Suprapubic skin (tissue), 4 donors: ENCODE measurements at places on chromosomes 6 and 20. TPM values are rescaled to one million over a fixed set of nuclear protein-coding genes. Genes with fewer than 3 reads are reported as not detected.
A peak's percentile ranks its signal among the peaks of the same experiment; 100 is the strongest.

GRCh38 chr6:20477485-20477884 is 56.8 kb upstream of the CDKAL1 start:
- H3K36me3 ChIP-seq, result peaks cover 4% of the 10 kb centered on the region
- no peak overlapping the region for H3K4me3 ChIP-seq
- no peaks in the 10 kb centered on the region for H3K4me1 ChIP-seq
- H3K27me3 ChIP-seq, result no peaks in the 10 kb centered on the region
- no peak overlapping the region for H3K27ac ChIP-seq

Gene TRIM31
- not detected for total RNA-seq

GRCh38 chr6:113855500-113856374 is 1.4 kb upstream of the MARCKS start:
- H3K4me1 ChIP-seq, result peaks cover 29% of the 10 kb centered on the region
- H3K36me3 ChIP-seq, result no peaks in the 10 kb centered on the region
- H3K4me3 ChIP-seq, result peak overlapping the region; percentile 75
- no peaks in the 10 kb centered on the region for H3K27me3 ChIP-seq
- no peak for DNase-seq
- peak overlapping the region; percentile 92 for H3K27ac ChIP-seq

DNA sequence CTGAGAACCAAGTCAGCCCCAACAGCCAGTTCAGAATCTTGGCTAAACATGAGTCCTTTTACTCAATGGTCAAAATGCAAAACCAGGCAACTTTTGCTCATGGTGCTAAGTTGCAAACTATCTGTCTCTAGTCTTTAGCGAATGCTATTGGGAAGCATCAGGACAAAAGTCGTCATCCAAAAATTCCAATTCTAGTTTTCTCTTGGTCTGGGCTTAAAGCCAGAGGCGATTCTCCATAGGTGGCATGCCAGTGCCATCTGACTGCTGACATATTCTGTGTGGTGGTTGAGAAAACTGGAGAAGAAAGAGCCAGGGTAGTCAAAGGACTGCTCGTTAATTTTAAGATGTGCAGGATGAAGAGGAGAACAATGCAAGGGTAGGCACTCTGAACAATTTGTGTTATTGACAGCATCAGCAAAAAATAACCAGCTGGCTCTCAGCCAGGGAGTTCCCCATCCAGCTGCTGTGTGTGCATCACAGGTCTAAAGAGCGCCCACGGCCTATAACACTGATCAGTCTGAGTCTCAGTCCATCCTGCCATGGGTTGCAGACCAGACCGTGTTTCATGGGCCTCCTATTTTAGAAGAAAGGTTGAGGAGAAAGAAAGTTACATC is 313.6 kb downstream of the ALDH8A1 start:
- no peak for DNase-seq
- H3K4me3 ChIP-seq, result no peak overlapping the region
- H3K4me1 ChIP-seq, result peaks cover 11% of the 10 kb centered on the region
- H3K36me3 ChIP-seq, result no peaks in the 10 kb centered on the region
- H3K27ac ChIP-seq, result no peak overlapping the region

DNA sequence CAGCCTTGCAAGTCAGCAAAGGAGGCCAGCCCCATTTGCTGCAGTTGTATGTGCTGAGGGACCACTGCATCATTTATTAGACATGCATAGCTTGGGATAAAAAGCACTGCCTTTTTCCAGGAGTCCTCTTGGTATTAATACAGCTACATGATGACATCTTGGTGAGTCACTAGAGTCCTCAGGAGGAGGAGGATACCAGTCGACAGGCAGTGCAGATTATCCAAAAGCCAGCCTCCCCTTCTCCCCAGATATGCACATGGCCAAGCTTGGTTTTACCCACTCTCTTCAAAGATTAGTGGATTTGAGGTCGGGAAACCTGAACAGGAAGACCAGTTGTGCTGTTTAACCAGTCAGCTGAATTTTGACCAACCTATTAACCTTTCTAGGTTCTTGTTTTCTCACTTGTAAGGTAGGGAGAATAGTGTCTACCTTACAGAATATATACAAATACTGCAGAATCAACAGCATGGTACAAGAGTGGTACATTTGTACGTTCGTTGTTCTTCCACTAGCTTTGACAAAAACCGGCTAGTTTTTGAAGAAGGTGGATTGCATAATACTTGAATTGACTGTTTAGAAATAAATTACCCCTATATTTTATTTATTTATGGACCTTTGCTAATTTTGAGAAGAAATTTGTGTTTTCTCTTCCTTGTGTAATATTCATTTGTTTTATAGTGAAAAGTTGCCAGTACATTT is 31.9 kb downstream of the VAPB start:
- no peak overlapping the region for H3K27ac ChIP-seq
- H3K4me3 ChIP-seq, result no peak overlapping the region
- no peaks in the 10 kb centered on the region for H3K27me3 ChIP-seq
- DNase-seq, result no peak
- peaks cover 32% of the 10 kb centered on the region for H3K36me3 ChIP-seq

DNA sequence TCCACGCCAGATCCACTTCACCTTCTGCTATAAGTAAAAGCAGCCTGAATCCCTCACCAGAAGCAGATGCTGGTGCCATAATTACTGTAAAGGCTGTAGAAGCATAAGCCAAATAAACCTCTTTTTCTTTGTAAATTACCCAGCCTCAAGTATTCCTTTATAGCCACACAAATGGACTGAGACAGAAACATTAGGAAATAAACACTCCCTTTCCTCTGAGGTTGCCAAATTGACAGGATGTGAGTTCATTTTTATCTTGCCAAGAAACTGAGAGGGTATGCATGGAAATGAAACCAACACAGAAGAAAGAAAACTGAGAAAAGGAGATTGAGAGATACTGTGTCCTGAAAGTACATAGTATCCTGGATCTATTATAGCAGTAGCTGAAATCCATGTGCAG is 481.2 kb downstream of the HAO1 start:
- H3K27ac ChIP-seq, result no peak overlapping the region
- H3K4me3 ChIP-seq, result no peak overlapping the region
- no peaks in the 10 kb centered on the region for H3K27me3 ChIP-seq
- no peaks in the 10 kb centered on the region for H3K4me1 ChIP-seq
- no peak for DNase-seq
- H3K36me3 ChIP-seq, result no peaks in the 10 kb centered on the region

Gene TRIM40
- not detected for total RNA-seq

DNA sequence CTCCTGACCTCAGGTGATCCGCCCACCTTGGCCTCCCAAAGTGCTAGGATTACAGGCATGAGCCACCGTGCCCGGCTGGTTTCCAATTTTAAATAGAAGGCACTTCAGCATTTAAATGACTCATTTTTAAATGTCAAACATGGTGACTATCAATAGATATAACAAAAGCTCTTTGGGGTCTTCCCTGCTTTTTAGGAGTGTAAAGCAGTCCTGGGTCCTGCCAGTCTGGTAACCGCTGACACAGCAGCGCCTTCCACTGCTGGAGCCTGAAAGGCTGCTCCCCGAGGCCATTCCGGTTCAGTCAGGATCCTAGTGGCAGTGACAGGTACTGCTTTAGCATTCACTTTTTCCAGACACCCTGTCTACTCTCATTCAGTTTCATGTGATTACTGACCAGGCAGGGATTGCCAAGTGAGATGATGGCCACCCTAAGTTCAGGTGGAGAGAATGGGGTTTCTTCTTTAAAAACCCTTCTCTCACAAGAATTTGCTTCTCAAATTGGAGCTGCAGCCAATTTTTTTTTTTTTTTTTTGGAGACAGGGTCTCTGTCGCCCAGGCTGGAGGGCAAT is 5.1 kb downstream of the DIDO1 start:
- no peak overlapping the region for H3K27ac ChIP-seq
- no peak overlapping the region for H3K4me3 ChIP-seq
- DNase-seq, result peak; percentile 80
- no peaks in the 10 kb centered on the region for H3K36me3 ChIP-seq
- peaks cover 87% of the 10 kb centered on the region for H3K4me1 ChIP-seq

- H3K36me3 ChIP-seq, result no peaks in the 10 kb centered on the region
- no peak overlapping the region for H3K4me3 ChIP-seq
- H3K4me1 ChIP-seq, result peaks cover 6% of the 10 kb centered on the region
Observed at GRCh38 chr6:147733686-147734085, 225.2 kb downstream of the SAMD5 start.

DNA sequence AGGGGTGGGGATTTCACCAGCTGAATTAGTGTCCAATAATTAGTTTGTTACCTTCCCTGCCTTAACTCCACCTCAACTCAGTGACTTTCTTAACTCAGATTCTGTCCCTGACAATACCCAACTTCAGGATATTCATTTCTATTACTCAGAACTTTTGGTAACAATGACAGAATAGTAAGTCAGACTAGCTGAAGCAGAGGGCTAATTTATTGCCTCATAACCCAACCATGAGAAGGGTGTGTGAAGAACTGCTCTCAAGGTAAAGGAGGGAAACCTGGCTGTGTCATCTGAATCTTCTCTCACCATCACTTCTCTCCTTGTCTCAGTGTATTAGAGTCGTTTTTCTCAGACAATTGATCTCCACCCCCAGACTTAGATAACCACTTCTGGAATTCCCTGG is 1.2 kb upstream of the PI3 start:
- H3K4me1 ChIP-seq, result no peaks in the 10 kb centered on the region
- no peaks in the 10 kb centered on the region for H3K36me3 ChIP-seq
- no peak for DNase-seq
- no peak overlapping the region for H3K27ac ChIP-seq
- H3K4me3 ChIP-seq, result no peak overlapping the region

Gene RGS17
- 1.8 TPM for total RNA-seq

DNA sequence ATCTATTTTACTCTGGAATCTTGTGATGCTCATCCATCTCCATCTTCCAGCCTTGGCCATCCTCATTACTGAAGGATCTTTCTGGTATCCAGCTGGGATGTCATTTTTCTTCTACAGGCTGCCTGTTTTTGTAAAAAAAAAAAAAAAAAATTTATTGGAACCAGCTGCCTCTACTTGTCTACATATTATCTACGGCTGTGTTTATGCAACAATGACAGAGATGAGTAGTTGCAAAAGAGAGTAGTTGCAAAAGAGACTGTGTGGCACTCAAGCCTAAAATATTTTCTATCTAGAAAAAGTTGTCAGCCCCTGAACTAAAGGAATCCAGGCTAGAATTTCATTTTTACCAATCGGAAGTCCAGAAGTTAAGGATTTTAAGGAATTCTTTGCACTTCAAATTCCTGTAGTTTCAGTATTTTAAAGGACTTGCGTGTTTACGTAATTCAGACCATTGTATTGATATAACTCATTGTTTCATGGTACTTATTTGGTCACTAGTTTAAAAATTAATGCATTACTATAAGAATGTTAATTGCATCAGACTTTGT is 38.6 kb upstream of the PLCG1 start:
- peaks cover 87% of the 10 kb centered on the region for H3K36me3 ChIP-seq
- DNase-seq, result no peak
- H3K4me3 ChIP-seq, result no peak overlapping the region
- no peaks in the 10 kb centered on the region for H3K4me1 ChIP-seq

Gene FOXC1
- 14.5 TPM for total RNA-seq

GRCh38 chr6:12092762-12093161 is 80.7 kb downstream of the HIVEP1 start:
- no peaks in the 10 kb centered on the region for H3K27me3 ChIP-seq
- H3K4me1 ChIP-seq, result peaks cover 4% of the 10 kb centered on the region
- H3K27ac ChIP-seq, result no peak overlapping the region
- DNase-seq, result no peak
- H3K36me3 ChIP-seq, result no peaks in the 10 kb centered on the region
- no peak overlapping the region for H3K4me3 ChIP-seq

DNA sequence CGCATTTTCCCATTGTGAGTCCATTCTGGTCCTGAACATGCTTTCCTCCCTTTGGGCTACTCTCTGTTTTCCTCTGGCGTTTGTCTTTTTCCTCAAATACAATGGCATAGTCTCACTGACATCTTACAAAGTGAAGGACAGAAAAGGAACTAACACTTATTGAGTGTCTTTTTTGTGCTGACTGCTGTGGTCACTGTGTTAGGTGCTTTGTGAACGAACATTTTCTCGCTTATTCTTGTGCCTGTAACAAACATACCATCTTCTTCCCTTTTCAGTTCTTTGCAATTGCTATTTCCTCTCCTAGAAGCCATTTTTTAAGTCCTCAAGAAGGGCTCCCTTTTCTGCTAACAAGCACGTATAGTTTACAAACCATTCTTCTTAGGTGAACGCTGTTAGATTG is 15.4 kb downstream of the FIG4 start:
- no peaks in the 10 kb centered on the region for H3K27me3 ChIP-seq
- no peak overlapping the region for H3K27ac ChIP-seq
- DNase-seq, result no peak
- H3K36me3 ChIP-seq, result no peaks in the 10 kb centered on the region
- H3K4me1 ChIP-seq, result peaks cover 9% of the 10 kb centered on the region

GRCh38 chr20:48538058-48538825 is 289.6 kb downstream of the PREX1 start:
- H3K27ac ChIP-seq, result no peak overlapping the region
- no peak overlapping the region for H3K4me3 ChIP-seq
- H3K36me3 ChIP-seq, result no peaks in the 10 kb centered on the region
- H3K27me3 ChIP-seq, result peaks cover 48% of the 10 kb centered on the region

GRCh38 chr6:135938576-135939207 is 87.2 kb downstream of the PDE7B start:
- DNase-seq, result no peak
- H3K4me3 ChIP-seq, result peak overlapping the region; percentile 1
- no peaks in the 10 kb centered on the region for H3K27me3 ChIP-seq
- peak overlapping the region; percentile 5 for H3K27ac ChIP-seq

Gene KHDC1
- total RNA-seq, result not detected

Gene TSBP1
- not detected for total RNA-seq

DNA sequence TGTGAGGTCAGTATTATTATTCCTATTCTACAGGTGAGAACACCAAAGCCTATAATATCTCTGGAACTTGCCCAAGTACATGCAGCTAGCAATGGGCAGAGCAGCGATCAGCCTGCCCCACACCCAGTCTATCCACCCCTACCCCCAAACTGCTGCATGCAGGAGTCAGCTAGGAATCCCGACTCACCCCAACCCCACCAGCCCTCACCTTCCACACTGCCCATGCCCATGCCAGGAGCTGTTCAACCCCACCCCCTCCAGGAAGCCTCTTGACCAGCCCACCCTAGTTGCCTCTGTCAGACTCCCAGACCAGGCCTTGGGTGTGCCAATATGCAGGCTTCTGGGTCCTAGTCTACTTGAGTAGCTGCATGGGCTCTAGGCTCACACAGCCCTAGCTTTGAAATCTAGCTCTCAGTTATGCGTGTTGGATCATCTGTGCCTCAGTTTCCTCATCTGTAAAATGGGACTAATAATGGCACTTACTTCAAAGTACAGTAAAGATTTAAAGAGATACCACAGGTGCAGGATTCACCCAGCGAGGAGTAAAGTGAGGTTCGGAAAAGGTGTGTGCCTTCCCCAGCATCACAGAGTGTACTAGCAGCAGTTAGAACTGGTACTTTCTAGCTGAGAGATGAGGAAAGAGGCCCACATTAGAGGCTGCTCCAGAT is 173.2 kb downstream of the VEGFA start:
- no peaks in the 10 kb centered on the region for H3K36me3 ChIP-seq
- H3K27me3 ChIP-seq, result no peaks in the 10 kb centered on the region
- peak; percentile 42 for DNase-seq
- H3K4me3 ChIP-seq, result no peak overlapping the region

DNA sequence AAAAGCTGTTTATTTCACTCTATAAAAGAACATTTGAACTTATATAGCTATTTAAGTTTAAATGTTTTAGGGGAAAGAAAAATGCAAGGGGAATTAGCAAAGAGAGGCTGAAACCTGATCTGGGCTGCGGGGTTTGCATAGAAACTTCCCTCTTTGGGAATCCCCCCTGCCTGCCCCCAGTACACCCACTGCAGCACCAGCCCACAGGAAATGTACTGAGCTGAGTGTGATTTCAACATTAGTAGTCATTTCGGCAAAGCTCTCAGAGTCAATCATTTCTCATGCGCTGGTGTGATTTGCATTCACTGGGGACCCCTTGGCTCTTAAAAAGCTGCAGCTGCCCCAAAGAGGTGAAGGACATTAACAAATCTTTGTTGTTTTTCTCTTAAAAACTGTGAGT is 859.4 kb downstream of the MAFB start:
- H3K36me3 ChIP-seq, result no peaks in the 10 kb centered on the region
- no peak for DNase-seq
- no peak overlapping the region for H3K27ac ChIP-seq

Gene TNXB
- total RNA-seq, result 29.1 TPM
